Testis (tissue), 5 donors: ENCODE measurements at places on chromosomes 2 and 18. TPM values are rescaled to one million over a fixed set of nuclear protein-coding genes. Genes with fewer than 3 reads are reported as not detected.

GRCh38 chr2:40256649-40257048, 195.2 kb downstream of the SLC8A1 start:
- no peaks in the 10 kb centered on the region for H3K27me3 ChIP-seq
- H3K4me1 ChIP-seq, result no peaks in the 10 kb centered on the region
- H3K27ac ChIP-seq, result no peak overlapping the region
- no peaks in the 10 kb centered on the region for H3K36me3 ChIP-seq

GRCh38 chr2:65831509-65831908, 399.1 kb upstream of the SPRED2 start:
- no peaks in the 10 kb centered on the region for H3K36me3 ChIP-seq
- no peaks in the 10 kb centered on the region for H3K27me3 ChIP-seq
- no peaks in the 10 kb centered on the region for H3K4me1 ChIP-seq
- no peak overlapping the region for H3K27ac ChIP-seq

GRCh38 chr2:112920923-112921532, 10.1 kb downstream of the IL37 start:
- no peak for DNase-seq
- no peak overlapping the region for H3K4me3 ChIP-seq
- H3K27ac ChIP-seq, result no peak overlapping the region
- H3K36me3 ChIP-seq, result no peaks in the 10 kb centered on the region

- no peaks in the 10 kb centered on the region for H3K36me3 ChIP-seq
- H3K4me1 ChIP-seq, result no peaks in the 10 kb centered on the region
- H3K27me3 ChIP-seq, result no peaks in the 10 kb centered on the region
- H3K27ac ChIP-seq, result no peak overlapping the region
These were observed 67.8 kb downstream of the PSMG2 start for GRCh38 chr18:12770469-12771219.

DNA sequence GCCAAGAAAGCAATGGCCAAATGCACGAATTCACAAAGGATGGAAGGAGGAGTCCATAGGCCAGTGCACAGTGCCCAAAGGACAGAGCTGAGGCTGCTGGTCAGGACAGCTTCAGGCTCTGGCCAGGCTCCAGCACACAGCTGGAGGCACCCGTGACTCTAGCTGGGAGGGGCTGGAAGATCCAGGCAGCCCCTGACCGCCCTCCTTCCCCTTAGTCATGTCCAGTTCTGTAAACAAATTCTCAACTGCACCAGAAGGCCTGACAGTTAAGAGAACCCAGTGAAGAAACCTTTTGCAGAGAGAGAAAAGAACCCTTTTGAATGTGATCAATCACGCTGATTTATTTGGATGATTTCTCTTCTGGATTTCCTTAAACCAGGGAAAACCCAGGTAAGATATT, 7.7 kb upstream of the YWHAQ start:
- no peak overlapping the region for H3K4me3 ChIP-seq
- H3K27ac ChIP-seq, result peak overlapping the region; percentile 37
- H3K4me1 ChIP-seq, result peaks cover 30% of the 10 kb centered on the region
- H3K27me3 ChIP-seq, result no peaks in the 10 kb centered on the region
- peak; percentile 86 for DNase-seq

DNA sequence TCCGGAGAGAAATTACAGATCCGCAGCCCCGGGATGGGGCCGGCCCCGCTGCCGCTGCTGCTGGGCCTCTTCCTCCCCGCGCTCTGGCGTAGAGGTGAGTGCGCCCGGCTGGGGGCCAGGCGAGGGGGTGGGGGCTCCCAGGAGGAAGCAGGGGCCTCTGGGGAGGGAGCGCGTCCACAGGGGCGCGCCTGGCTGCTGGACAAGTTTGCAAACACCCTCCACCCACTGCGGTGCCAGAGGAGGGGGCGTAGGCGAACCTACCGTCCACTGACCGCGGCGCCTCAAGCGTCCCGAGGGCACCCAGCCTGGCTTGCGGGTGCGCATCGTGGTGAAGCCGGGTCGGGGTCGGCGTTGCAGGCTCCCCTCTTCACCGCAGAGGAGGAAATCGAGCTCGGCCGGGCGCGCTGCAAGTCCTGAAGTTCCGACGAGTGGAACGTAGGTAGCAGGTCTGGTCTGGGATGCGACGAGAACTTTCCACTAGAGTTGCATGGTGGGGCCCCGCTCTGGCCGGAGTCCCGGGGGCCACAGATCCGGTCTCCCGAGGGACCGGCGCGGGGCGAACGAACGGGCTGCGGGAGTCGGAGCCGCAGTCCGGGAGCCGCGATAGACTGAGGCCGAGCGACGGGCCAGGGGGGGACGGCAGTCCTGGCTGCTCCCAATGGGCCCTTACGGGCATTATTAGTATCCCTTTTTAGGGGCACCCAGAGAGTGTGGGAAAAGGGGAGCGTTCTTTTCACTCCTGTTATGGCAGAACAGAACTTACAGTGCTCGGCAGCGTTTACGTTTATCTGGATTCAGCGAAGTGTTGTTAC, 502 bp downstream of the MERTK start:
- peak overlapping the region; percentile 97 for H3K4me3 ChIP-seq
- H3K4me1 ChIP-seq, result peaks cover 30% of the 10 kb centered on the region
- no peaks in the 10 kb centered on the region for H3K27me3 ChIP-seq
- DNase-seq, result peak; percentile 44

DNA sequence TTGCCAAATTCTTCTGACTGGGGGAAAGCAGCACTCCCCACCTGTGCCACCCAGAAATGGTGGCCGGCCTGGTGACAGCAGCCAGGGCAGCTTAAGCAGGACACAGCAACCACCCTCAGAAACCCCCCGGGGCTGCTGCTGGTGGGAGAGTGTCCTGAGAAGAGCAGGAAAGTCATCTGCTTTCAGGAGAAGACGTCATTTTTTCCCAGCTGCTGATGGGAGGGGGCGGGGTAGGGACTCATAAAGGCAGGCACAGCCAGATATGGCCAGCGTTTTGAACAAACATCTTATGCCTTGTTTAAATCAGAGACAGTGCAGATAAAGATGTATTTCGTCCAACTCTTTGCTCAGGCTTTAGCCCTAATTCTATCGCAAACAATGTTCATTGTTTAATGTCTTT, 139.5 kb downstream of the LRRC30 start:
- H3K36me3 ChIP-seq, result no peaks in the 10 kb centered on the region
- H3K27ac ChIP-seq, result peak overlapping the region; percentile 75
- DNase-seq, result peak; percentile 50
- H3K4me3 ChIP-seq, result no peak overlapping the region
- H3K27me3 ChIP-seq, result no peaks in the 10 kb centered on the region

- no peaks in the 10 kb centered on the region for H3K36me3 ChIP-seq
- DNase-seq, result no peak
- no peaks in the 10 kb centered on the region for H3K4me1 ChIP-seq
- H3K27me3 ChIP-seq, result no peaks in the 10 kb centered on the region
- H3K27ac ChIP-seq, result no peak overlapping the region
These were observed 85.4 kb upstream of the B3GNT2 start for GRCh38 chr2:62110415-62111025.

- H3K27me3 ChIP-seq, result no peaks in the 10 kb centered on the region
- H3K27ac ChIP-seq, result no peak overlapping the region
- no peaks in the 10 kb centered on the region for H3K4me1 ChIP-seq
- no peak for DNase-seq
These were observed 94.6 kb upstream of the SKOR2 start for GRCh38 chr18:47346016-47346415.

DNA sequence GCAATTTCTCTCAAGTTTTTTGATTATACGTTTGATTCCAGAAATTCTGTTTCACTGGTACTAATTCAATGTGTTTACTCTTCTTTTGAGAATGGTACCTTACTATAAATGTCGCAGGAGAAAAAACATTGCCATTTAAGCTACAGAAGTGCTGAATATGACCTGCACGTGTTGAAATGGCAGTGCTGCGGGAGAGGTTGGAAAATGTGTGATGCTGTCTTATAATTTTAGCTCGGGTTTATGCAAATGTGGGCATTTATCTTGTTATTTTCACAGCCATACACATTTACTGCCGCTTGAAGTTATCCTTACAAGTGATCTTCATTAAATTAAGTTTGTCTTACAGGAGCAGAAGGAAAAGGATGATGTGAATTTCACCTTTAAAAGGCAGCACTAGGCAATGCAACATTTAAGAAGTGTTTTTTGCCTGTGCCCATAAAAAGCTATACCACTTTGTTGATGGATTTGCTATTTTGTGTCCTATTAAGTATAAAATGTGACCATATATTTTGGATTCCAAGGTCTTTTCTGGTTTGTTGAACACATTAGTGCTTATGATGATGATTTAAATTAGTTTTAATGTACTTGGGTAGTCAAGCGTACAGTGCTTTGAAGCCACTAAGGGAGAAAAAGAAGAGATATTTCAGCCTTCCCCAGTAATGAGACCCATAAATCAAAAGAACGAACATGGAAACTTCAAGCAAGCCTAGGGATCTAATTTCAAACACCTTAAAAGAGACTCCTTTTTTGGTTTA, 112.1 kb downstream of the LTBP1 start:
- no peaks in the 10 kb centered on the region for H3K36me3 ChIP-seq
- H3K4me1 ChIP-seq, result peaks cover 14% of the 10 kb centered on the region
- no peak overlapping the region for H3K4me3 ChIP-seq
- no peak for DNase-seq
- H3K27ac ChIP-seq, result peak overlapping the region; percentile 55

DNA sequence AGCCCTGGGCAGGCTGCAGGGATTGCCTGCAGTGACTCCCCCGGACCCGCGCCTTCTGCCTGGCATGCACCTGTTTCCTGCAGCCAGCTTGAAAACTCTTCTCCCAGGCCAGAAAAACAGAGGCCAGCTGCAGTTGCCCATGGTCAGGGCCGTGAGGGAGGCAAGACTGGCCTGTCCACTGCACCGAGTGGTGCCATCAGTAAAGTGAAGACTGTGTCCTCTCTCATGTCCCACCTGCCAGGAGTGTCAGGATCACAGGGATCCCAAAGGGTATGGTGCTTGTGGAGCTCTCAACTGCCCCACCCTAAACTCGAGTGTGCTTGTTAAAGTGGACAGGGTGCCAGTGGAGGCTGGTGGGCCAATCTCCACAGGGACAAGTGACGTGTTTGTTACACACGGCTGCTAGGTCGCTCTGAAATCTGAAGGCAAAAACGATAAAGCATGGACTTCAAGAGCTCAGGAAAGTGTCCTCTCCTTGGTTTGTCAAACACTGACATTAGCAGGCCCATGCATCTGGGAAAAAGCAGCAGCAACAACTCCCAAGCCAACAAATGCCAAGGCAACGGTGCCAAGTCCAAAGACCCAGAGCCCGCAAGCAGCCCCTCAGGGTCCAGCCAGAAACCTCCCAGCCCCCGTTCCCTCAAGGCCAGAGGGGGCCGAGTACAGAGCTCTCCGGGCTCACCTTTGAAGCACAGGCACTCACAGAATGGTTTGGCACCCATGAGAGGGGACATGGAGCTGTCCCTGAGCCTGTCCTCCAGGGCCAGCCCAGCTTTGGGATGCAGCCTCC, 213.2 kb downstream of the HDAC4 start:
- no peak overlapping the region for H3K27ac ChIP-seq
- no peaks in the 10 kb centered on the region for H3K36me3 ChIP-seq
- no peaks in the 10 kb centered on the region for H3K4me1 ChIP-seq
- no peak overlapping the region for H3K4me3 ChIP-seq
- DNase-seq, result no peak

DNA sequence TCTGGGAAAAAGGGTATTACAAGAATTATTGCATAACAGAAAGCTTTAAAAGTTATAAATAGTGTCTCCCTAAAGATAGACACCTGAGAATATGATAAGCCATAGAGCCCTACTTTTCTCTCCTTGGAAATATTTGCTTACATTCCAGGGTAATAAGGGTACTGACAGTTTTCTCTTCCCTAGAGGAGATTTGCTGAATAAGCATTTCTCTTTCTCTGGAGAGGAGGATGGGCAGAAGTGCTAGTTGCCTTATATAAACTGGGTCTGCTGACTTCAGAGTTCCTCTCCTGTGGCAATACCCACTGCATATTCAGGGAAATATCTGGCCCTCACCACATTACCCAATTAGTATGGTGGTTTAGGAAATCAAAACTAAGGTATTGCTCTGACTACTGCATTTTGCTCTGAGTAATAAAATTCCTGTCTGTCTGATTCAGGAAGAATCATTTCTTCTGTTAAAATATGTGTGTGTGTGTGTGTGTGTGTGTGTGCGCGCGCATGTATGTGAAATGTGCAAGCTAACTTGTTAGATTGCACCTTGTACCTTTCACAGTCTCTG, 1391.3 kb downstream of the DSC3 start:
- no peak overlapping the region for H3K4me3 ChIP-seq
- H3K27ac ChIP-seq, result no peak overlapping the region
- no peak for DNase-seq
- H3K27me3 ChIP-seq, result no peaks in the 10 kb centered on the region

DNA sequence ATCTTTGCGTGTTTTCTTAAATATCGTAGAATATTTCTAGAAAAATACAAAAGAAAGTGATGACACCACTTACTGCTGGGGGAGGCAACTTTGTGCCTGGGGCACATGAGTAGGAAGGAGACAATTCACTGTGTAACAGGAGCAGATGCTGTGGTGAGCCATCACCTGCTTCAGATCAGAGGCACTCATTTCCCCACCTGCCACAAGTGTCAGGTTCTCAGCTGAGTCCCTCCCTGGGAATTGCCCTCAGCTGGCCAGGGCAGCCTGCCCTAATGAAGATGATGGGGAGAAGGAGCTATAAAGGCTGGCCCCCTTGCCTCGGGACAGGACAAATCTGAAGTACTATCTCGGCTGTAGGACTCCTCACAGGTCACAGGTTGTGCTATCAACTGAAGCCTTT, 322.8 kb downstream of the STK39 start:
- no peaks in the 10 kb centered on the region for H3K27me3 ChIP-seq
- no peak overlapping the region for H3K27ac ChIP-seq
- H3K36me3 ChIP-seq, result no peaks in the 10 kb centered on the region
- DNase-seq, result no peak
- no peaks in the 10 kb centered on the region for H3K4me1 ChIP-seq

DNA sequence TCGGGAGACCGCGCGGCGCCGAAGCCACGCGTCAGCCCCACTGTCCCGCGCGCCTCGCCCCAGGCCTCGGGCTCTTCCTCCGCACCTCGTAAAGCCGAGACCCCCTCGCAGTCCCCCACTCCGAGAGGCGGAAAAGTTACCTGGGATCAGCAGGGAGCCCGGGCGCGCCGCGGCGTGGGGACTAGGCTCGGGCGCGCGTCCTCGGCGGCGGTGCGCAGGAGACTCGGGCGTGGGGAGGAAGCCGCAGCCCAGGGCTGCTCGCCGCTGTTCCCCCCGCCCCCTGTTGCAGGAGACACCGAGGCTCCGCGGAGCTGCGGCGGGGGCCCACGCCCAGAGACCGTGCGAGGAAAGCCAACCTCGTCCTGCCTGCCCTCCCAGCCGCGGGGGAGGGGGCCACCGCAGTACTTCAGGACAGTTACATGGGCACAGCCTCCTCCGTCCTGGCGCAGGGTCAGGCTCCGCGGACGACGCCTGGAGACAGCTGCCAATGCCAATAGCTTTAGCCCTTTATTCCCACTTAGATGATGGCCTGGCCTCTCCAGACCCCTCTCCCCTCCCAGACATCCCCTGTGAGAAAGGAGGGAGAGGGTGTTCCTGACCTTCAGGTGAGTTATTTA, at the start of gene EPB41L3:
Gene EPB41L3, minus strand, starts transcription at position 225 of the 617 bp plus-strand sequence. CDS start 54,814 bp downstream, outside the sequence.
- peak within 1 kb of the TSS; percentile 75 for H3K4me3 ChIP-seq
- H3K27ac ChIP-seq, result peak within 1 kb of the TSS; percentile 88
- H3K27me3 ChIP-seq, result no peaks in the 10 kb centered on the region
- H3K36me3 ChIP-seq, result no peaks in the 10 kb centered on the region
- DNase-seq, result peak; percentile 75
- peaks cover 5% of the 10 kb centered on the region for H3K4me1 ChIP-seq

Gene SALL3
- polyA plus RNA-seq, result 1.9 TPM

Gene EPB41L5
- polyA plus RNA-seq, result 56.8 TPM
